Ascending aorta (tissue), 2 donors: ENCODE measurements at places on chromosomes 7 and 10.

GRCh38 chr10:14606633-14607032, 168.1 kb downstream of the FAM107B start:
- H3K4me1 ChIP-seq = peaks cover 11% of the 10 kb centered on the region
- H3K36me3 ChIP-seq = no peaks in the 10 kb centered on the region
- DNase-seq = no peak
- H3K4me3 ChIP-seq = no peak overlapping the region

DNA sequence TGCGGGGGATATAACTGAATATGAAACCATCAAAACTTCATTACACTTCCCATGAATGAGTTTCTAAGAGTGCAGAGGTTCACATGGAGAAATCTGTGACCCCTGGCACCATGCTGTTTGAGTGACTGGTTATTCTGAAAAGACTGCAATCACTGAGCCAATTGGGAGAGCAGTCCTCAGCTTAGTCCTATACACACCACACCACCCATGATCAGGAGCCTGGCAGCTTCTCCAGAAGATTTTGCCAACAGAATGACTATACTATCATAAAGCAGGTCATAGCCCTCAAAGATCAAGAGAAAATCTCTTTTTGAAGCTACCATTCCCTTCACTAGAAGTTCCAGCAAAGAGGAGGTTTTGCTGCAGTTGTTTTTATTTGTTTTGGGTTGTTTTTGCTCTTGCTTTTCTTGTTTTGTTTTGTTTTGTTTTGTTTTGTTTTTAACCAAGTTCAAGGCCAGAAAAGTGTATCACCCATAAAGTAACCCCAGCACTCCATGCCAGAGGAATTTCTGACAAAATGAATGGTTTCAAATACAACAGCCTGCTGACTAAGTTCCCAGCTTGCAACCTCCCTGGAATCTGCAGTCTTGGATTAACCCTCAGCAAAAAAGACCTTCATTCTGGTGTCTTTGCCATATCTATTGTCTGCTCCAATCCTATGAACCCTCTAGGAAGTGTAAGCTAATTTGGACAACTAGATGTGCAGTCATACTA, 19.7 kb upstream of the HGF start:
- peaks cover 10% of the 10 kb centered on the region for H3K4me1 ChIP-seq
- H3K36me3 ChIP-seq = no peaks in the 10 kb centered on the region
- no peak overlapping the region for H3K27ac ChIP-seq
- H3K27me3 ChIP-seq = no peaks in the 10 kb centered on the region

GRCh38 chr7:121807078-121807477, 65.9 kb upstream of the PTPRZ1 start:
- no peaks in the 10 kb centered on the region for H3K36me3 ChIP-seq
- no peak for DNase-seq
- no peak overlapping the region for H3K27ac ChIP-seq
- no peak overlapping the region for H3K4me3 ChIP-seq
- H3K27me3 ChIP-seq = no peaks in the 10 kb centered on the region

DNA sequence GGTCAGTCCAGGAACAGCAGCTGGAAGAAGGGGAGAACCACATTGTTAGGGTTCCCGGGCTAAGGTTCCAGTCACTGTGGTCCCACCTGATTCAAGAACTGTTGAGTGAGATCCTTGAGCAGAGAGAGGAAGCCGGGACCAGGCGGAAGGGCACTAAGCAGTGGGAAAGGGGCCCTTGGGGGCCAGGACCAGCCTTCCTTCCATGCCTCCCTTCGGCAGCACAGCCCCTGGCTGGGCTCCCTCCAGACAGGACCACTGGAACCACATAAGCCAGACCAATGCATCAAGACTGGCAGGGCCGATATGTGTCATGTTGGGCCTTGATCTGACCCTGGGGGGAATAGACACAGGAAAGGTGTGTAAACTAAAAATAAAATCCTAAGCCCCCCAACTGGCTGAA, 103.9 kb downstream of the STRA8 start:
- H3K36me3 ChIP-seq = no peaks in the 10 kb centered on the region
- no peaks in the 10 kb centered on the region for H3K27me3 ChIP-seq
- no peak overlapping the region for H3K4me3 ChIP-seq
- H3K27ac ChIP-seq = no peak overlapping the region

DNA sequence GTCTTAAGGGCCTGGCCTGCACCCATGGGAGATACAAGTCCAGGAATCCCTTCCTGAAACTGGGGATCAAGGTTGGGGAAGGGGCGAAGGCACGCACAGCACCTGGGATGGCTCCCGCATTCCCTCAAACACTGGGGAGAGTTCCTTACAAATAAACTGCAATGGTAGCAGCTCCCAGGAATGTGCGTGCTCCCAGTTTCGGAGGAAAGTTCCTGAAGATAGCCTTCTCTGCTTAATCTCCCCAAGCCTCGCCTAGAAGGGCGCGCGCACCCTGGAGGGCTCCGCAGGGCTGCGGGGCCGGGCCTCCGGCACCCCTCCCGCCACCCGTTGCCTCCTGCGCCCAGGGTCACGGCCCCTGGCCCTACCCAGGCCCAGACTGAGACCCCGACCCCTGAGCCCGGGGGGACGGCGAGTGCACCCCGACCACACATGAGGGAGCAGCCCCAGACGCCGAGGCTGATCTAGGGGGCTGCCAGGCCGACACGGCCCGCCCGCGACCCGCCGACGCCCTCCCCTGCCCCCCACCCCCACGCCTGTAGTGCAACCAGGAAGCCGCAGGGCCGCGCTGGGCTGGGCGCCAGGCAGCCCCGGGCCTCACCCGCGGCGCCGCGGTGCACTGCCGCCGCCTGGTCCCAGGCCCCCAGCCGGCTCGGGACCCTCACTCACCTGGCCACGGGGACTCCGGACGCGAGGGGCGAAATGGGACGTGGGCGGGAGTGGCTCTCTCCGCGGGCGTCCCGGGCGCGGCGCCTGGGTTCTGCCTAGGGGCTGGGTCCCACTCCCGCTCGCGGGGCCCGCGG, 460 bp downstream of the ANXA11 start:
- peak overlapping the region; percentile 96 for H3K27ac ChIP-seq
- no peak for DNase-seq
- no peaks in the 10 kb centered on the region for H3K27me3 ChIP-seq
- peak overlapping the region; percentile 88 for H3K4me3 ChIP-seq

- no peak overlapping the region for H3K27ac ChIP-seq
- no peak for DNase-seq
- no peaks in the 10 kb centered on the region for H3K36me3 ChIP-seq
- H3K4me1 ChIP-seq = no peaks in the 10 kb centered on the region
- H3K27me3 ChIP-seq = no peaks in the 10 kb centered on the region
Observed at GRCh38 chr7:46162609-46163008, 241.5 kb upstream of the IGFBP3 start.
